ENCODE measurements at places on chromosomes 13 and 19. TPM values are rescaled to one million over a fixed set of nuclear protein-coding genes. Genes with fewer than 3 reads are reported as not detected.

HSH2D gene
- 5.5 TPM for total RNA-seq

CCDC8 gene
- total RNA-seq, result 45.7 TPM

DNA sequence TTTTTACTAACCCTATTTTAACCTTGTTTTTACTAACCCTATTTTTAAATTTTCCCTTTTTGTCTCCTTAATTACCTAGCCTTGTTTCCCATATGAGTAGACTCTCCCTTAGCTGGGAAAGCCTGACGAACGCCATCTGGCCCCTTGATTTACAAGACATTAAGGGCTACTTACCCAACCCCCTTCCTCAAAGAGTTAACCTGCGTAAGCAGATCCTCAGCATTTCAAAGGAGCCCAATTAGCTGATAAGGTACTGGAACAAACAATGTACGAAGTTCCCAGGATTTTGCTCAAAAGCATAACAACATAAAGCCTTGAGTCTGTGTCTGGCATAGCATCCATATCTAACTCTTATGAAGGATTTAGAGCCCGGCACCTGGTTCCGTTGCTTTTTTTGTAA lies 4.7 kb upstream of the MVB12A start:
- peaks cover 3% of the 10 kb centered on the region for H3K4me1 ChIP-seq
- no peak overlapping the region for H3K4me3 ChIP-seq
- H3K27me3 ChIP-seq, result no peaks in the 10 kb centered on the region
- no peak for DNase-seq
- H3K36me3 ChIP-seq, result no peaks in the 10 kb centered on the region

DNA sequence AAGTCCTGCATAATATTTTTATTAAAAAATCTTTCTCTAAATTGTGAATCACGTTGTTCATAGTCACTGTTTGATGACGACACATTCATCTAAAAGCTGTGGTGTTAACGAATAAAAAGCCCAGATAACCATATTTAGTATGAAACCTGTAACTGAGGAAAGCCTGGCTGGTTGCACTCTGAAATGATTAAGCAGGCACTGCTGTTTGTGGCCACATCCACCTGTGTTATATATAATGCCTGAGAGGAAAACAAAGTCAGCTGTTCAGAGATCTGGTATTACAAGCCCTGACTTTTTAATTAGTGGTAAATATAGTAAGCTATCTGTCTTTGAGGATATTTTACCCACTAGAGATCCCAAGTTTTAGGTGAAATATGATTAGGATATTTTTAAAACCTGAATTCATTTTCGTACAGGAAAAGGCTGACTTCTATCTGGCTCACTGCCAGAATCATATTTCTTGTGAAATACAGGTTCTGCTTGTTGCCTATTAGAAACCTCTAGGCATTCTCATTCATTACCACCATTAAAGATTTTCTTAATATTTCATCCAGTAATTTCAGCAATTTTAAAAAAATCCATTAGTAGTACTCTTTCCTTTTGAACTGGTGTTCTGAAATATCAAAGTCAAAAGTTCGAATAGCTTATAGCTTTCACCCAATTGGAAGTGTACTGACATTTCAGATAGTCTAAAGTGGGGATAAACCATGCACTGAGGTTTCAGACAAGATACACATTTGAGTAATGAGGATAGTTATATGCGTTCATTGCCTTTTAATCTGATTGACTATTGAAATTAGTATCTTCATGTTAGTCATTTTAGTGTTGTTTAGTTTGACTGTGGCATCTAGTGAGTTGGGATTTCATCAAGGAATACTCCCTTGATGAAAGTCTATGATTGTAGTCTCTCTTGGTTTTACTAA lies 79.7 kb downstream of the LMO7 start:
- peaks cover 4% of the 10 kb centered on the region for H3K4me1 ChIP-seq
- no peak for DNase-seq
- no peak overlapping the region for H3K27ac ChIP-seq
- no peaks in the 10 kb centered on the region for H3K27me3 ChIP-seq
- H3K4me3 ChIP-seq, result no peak overlapping the region
- H3K36me3 ChIP-seq, result no peaks in the 10 kb centered on the region

GRCh38 chr19:12913011-12913561 lies 6.0 kb downstream of the SYCE2 start:
- peak; percentile 97 for DNase-seq
- H3K4me3 ChIP-seq, result no peak overlapping the region
- no peaks in the 10 kb centered on the region for H3K36me3 ChIP-seq
